Mammary microvascular endothelial cell (primary cell): ENCODE measurements at places on chromosomes 2 and 18. TPM values are rescaled to one million over a fixed set of nuclear protein-coding genes. Genes with fewer than 3 reads are reported as not detected.

Gene FIGLA
- not detected in 2 replicates for total RNA-seq

Gene ZNF892
- total RNA-seq, result 2.5 and 2.6 TPM in 2 replicates

Gene PDE6D
- total RNA-seq, result 44.2 and 49.1 TPM in 2 replicates

Gene HEATR5B
- 10.3 and 11.9 TPM in 2 replicates for total RNA-seq
